ENCODE measurements at places on chromosomes 3 and 15. TPM values are rescaled to one million over a fixed set of nuclear protein-coding genes. Genes with fewer than 3 reads are reported as not detected.

DNA sequence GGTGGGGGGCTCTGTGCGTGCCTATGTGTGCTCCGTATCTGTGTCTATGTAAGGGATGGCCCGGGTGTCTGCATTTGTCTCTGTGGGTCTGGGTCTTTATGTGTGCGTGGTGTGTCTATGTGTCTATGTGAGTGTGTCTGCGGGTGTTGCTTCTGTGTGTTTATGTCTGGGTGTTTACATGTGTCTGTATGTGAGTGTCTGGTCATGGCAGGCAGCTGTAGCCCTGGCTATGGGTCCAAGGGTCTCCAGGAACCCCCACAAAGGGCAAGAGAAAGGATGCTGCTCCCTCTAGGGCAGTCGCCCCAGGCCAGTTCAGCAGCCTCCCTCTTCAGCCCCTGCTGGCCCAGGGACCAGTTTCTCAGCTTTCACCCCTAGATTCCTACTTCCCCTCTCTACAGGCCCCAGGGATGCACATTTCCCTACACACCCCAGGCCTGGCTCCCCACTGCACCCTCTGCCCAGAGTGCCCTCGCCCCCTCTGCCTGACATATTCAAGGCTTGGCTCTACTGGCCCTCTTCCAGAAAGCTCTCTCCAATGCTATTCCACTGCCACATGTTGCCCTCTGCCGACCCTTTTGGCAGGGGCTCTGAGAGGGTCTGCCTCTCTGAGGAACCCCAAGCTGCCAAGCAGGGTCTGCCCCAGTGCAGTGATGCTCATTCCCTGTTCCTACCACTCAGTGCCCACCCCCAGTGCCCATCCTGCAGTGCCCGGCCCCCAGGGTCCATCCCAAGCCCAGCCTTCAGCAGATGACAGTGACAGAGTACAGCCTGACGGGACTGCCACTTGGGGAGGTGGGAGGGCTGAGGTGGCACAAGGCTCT is 1.0 kb upstream of the MYL3 start:
- DNase-seq = no peak
- no peaks in the 10 kb centered on the region for H3K36me3 ChIP-seq
- no peaks in the 10 kb centered on the region for H3K27me3 ChIP-seq

DUOXA2 gene
- total RNA-seq = not detected

GRCh38 chr3:185423178-185423577 is 60.2 kb downstream of the MAP3K13 start:
- H3K27me3 ChIP-seq = no peaks in the 10 kb centered on the region
- no peaks in the 10 kb centered on the region for H3K36me3 ChIP-seq
- DNase-seq = no peak
- H3K4me3 ChIP-seq = no peak overlapping the region
- H3K27ac ChIP-seq = no peak overlapping the region

DNA sequence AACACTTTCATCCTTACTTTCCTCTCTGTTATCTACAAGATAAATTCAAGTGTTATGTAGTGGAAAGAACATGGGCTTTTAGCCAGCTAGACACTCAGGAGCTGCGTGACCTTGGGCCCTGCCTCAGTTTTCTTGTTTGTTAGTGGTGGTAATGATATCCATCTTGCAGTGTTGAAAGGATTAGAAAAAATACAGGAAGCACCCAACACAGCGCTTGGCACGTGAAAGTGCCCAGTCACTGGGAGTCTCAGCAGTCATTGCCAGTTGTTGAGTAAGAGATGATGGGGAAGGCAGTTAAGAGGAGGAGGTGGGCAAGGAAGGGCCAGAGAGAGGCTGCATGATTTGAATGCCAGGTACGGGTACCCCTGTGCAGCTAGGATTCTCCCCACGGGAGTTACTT is 5.3 kb downstream of the PDIA5 start:
- peaks cover 61% of the 10 kb centered on the region for H3K4me1 ChIP-seq
- no peak overlapping the region for H3K4me3 ChIP-seq
- DNase-seq = no peak
- peak overlapping the region; percentile 29 for H3K27ac ChIP-seq

DNA sequence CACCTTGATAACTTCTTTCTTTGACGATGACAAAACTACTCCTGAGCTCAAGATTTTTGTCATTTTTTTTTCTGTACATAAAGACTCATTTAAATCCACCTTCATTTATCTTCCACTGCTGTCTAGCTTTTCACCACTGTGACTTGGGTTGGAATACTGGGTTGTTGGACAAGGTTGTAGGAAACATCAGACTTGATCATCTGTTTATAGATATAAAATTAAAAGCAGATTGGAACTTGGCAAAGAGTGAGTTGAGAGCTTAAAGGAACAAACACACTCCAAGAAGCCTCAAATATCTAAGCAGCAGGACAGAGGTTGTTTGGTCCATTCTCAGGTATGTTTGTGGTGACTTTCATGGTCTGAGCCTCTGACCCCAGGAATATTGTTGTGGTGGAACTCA is 141.7 kb upstream of the NDN start:
- H3K27ac ChIP-seq = no peak overlapping the region
- H3K4me1 ChIP-seq = no peaks in the 10 kb centered on the region
- no peak for DNase-seq
- no peaks in the 10 kb centered on the region for H3K36me3 ChIP-seq

DNA sequence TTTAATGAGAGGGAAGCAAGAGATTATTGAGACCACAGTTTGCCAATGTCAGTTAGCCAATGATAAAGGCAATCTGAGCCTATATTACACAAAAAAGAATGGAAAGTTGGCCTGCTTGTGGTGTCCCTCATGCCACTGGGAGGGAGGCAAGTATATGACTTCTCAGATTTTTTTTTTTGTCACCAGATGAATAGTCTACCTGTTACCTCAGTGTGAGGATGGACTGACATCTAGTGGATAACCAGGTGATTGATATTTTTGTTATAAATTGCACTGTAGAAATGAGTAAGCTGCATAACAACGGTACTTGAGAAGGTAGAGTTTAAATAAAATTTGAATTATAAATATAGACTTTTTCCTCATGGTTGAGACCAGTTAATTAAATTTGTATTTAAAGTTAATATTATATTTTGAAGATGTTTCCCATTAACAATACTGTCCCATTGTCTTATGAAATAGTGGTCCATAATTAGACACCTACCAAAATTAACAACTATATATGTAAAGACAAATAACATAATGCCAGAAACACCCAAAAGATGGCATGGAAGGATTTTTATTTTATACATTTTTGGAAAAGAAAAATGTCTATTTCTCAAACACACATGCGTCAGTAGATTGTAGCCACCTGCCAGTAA is 237.8 kb upstream of the GADL1 start:
- no peak for DNase-seq
- no peak overlapping the region for H3K27ac ChIP-seq
- no peak overlapping the region for H3K4me3 ChIP-seq
- no peaks in the 10 kb centered on the region for H3K4me1 ChIP-seq

LYZL4 gene
- not detected for total RNA-seq

- DNase-seq = no peak
- H3K27ac ChIP-seq = peak overlapping the region; percentile 93
- H3K4me3 ChIP-seq = no peak overlapping the region
- no peaks in the 10 kb centered on the region for H3K36me3 ChIP-seq
Measured at GRCh38 chr15:89105147-89105546, 16.9 kb downstream of the ABHD2 start.

- H3K4me1 ChIP-seq = peaks cover 13% of the 10 kb centered on the region
- no peak for DNase-seq
- no peaks in the 10 kb centered on the region for H3K36me3 ChIP-seq
- peak overlapping the region; percentile 56 for H3K27ac ChIP-seq
- H3K4me3 ChIP-seq = no peak overlapping the region
Measured at GRCh38 chr3:45140141-45140769, 5.9 kb downstream of the CDCP1 start.

CLRN1 gene
- total RNA-seq = not detected

- H3K36me3 ChIP-seq = no peaks in the 10 kb centered on the region
- H3K27me3 ChIP-seq = no peaks in the 10 kb centered on the region
- no peak overlapping the region for H3K4me3 ChIP-seq
- DNase-seq = no peak
Measured at GRCh38 chr3:178386880-178387279, 149.4 kb upstream of the KCNMB2 start.

CCR1 gene
- 27.7 TPM for total RNA-seq

- no peaks in the 10 kb centered on the region for H3K27me3 ChIP-seq
- peaks cover 21% of the 10 kb centered on the region for H3K4me1 ChIP-seq
- H3K27ac ChIP-seq = no peak overlapping the region
- no peak for DNase-seq
- H3K36me3 ChIP-seq = no peaks in the 10 kb centered on the region
Measured at GRCh38 chr15:56241374-56242105, 2.1 kb downstream of the RFX7 start.

- no peak overlapping the region for H3K4me3 ChIP-seq
- no peak overlapping the region for H3K27ac ChIP-seq
- no peaks in the 10 kb centered on the region for H3K4me1 ChIP-seq
- H3K36me3 ChIP-seq = no peaks in the 10 kb centered on the region
- no peak for DNase-seq
Measured at GRCh38 chr15:65939901-65940617, 70.8 kb downstream of the RAB11A start.

GRCh38 chr3:15936312-15936711 is 138.5 kb upstream of the ANKRD28 start:
- H3K36me3 ChIP-seq = no peaks in the 10 kb centered on the region
- DNase-seq = no peak
- no peaks in the 10 kb centered on the region for H3K4me1 ChIP-seq
- no peak overlapping the region for H3K27ac ChIP-seq
- H3K4me3 ChIP-seq = no peak overlapping the region

DNA sequence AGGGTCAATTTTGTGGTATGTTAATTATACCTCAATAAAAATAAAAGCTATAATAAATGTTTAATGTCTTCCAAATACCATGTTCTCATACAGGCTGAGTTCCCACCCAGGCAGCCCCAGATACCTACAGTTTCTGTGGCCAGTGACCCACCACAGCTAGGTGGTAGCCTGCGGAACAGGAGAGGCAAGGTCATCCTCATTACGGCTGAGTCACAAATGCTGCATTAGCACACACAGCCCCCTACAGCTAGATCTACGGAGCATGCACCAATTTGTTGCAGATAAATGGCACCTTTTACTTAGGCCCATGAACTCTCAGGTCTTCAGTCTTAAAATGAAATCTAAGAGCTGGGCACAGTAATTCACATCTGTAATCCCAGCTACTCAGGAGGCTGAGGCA is 5.1 kb downstream of the SPATA12 start:
- no peaks in the 10 kb centered on the region for H3K27me3 ChIP-seq
- H3K27ac ChIP-seq = no peak overlapping the region
- no peak overlapping the region for H3K4me3 ChIP-seq
- no peaks in the 10 kb centered on the region for H3K36me3 ChIP-seq
- DNase-seq = no peak

GATA2 gene
- 21.3 TPM for total RNA-seq

GRCh38 chr3:189041482-189042090 is 130.2 kb upstream of the TPRG1 start:
- H3K27me3 ChIP-seq = no peaks in the 10 kb centered on the region
- DNase-seq = no peak
- H3K4me1 ChIP-seq = no peaks in the 10 kb centered on the region
- no peak overlapping the region for H3K4me3 ChIP-seq
- no peak overlapping the region for H3K27ac ChIP-seq

SLC51A gene
- total RNA-seq = not detected
